Astrocyte (in vitro differentiated cells and primary cell): ENCODE measurements at places on chromosomes 7 and 10. TPM values are rescaled to one million over a fixed set of nuclear protein-coding genes. Genes with fewer than 3 reads are reported as not detected.

Gene PRKCQ
- total RNA-seq: 1.9 and 2.1 TPM in 2 replicates

Gene AASS
- 13.9 and 15.6 TPM in 2 replicates for total RNA-seq

Gene EMX2
- total RNA-seq: not detected in 2 replicates

Gene HSPA12A
- 7.9 and 11.1 TPM in 2 replicates for total RNA-seq

Gene C7orf33
- total RNA-seq: not detected in 2 replicates

GRCh38 chr7:26192485-26193087, 8.0 kb downstream of the HNRNPA2B1 start:
- H3K4me3 ChIP-seq: no peak overlapping the region
- H3K27me3 ChIP-seq: no peaks in the 10 kb centered on the region
- no peak overlapping the region for H3K27ac ChIP-seq
- H3K36me3 ChIP-seq: peaks cover 85% of the 10 kb centered on the region
- H3K4me1 ChIP-seq: peaks cover 15% of the 10 kb centered on the region

DNA sequence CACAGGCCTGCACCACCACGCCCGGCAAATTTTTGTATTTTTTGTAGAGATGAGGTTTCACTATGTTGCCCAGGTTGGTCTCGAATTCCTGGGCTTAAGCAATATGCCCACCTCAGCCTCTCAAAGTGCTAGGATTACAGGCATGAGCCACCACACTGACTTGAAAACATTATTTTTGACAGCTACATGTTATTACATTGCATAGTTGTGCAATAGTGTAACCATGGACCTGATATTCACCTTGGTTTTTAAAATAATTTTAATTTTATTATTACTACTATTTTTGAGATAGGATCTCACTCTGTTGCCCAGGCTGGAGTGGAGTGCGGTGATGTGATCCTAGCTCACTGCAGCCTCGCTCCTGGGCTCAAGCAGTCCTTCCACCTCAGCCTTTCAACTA, 18.4 kb downstream of the AKAP9 start:
- H3K4me1 ChIP-seq: no peaks in the 10 kb centered on the region
- no peaks in the 10 kb centered on the region for H3K27me3 ChIP-seq
- H3K27ac ChIP-seq: no peak overlapping the region
- no peaks in the 10 kb centered on the region for H3K36me3 ChIP-seq
- no peak for DNase-seq
- H3K4me3 ChIP-seq: no peak overlapping the region

DNA sequence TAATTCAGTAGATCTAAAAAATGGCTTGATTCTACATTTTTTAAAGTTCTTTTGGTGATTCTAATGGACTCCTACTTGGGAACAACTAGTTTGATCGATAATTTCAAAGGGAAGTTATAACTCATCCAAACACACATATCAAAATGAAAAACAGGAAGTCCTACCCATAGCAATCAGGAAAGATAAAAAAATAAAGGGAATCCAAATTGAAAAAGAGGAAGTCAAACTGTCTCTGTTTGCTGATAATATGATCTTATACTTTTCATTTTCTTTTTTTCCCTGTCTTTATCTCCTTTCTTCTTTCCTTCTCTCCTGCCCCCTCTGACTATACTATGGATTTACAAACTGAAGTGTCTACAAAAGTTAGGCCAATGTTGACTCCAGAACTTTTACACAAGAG, 118.8 kb downstream of the IQUB start:
- peaks cover 4% of the 10 kb centered on the region for H3K4me1 ChIP-seq
- H3K27ac ChIP-seq: no peak overlapping the region
- no peaks in the 10 kb centered on the region for H3K36me3 ChIP-seq
- no peak overlapping the region for H3K4me3 ChIP-seq
- no peaks in the 10 kb centered on the region for H3K27me3 ChIP-seq

DNA sequence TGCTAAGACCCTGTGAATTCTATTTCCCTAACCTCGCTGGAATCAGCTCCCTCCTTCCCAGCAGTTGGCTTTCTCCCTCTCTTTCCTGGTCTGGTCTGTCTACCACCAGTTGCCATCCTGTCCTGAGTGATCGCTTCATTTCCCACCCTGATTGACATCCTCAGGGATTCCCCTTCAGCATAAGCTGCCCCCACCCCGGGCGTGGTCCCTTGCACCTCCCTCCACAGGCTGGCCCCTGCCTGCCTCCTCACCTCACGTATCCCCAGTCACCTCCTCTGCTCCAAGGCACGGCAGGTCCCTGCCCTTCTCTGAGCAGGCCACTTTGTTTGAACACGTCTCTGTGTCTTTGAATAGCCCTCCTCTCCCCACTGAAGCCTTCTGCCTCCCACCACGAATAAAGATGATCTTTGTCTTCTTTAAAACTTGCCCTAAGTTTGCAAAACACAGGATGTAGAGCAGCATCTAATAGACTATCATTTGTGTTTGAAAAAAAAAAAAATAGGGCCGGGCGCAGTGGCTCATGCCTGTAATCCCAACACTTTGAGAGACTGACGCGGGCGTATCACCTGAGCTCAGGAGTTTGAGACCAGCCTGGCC, 233.5 kb downstream of the CUX1 start:
- no peaks in the 10 kb centered on the region for H3K27me3 ChIP-seq
- peaks cover 3% of the 10 kb centered on the region for H3K4me1 ChIP-seq
- no peak for DNase-seq
- no peak overlapping the region for H3K27ac ChIP-seq

DNA sequence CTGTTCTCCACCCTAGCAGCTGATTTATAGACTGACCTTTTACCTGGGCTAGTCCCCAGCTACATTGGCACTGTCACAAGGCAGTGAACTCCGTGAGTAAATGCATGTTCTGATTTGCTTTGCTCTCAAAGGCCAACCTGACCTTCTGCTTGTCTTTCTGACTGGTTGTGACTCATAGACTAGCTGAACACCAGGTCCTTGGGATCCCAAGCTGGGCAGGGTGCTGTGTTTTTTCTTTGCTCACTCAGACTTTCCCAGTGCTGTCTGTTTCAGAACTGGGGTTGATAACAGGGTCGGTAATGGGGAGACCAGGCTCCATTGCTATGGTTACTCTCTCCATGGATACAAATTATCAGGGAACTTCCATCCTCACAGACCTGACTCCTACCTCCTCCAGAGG, 35.0 kb downstream of the EVX1 start:
- no peaks in the 10 kb centered on the region for H3K4me1 ChIP-seq
- no peak for DNase-seq

GRCh38 chr7:68440866-68441265, 1157.4 kb upstream of the AUTS2 start:
- no peaks in the 10 kb centered on the region for H3K27me3 ChIP-seq
- no peaks in the 10 kb centered on the region for H3K36me3 ChIP-seq
- H3K4me3 ChIP-seq: no peak overlapping the region
- no peak for DNase-seq
- no peaks in the 10 kb centered on the region for H3K4me1 ChIP-seq

DNA sequence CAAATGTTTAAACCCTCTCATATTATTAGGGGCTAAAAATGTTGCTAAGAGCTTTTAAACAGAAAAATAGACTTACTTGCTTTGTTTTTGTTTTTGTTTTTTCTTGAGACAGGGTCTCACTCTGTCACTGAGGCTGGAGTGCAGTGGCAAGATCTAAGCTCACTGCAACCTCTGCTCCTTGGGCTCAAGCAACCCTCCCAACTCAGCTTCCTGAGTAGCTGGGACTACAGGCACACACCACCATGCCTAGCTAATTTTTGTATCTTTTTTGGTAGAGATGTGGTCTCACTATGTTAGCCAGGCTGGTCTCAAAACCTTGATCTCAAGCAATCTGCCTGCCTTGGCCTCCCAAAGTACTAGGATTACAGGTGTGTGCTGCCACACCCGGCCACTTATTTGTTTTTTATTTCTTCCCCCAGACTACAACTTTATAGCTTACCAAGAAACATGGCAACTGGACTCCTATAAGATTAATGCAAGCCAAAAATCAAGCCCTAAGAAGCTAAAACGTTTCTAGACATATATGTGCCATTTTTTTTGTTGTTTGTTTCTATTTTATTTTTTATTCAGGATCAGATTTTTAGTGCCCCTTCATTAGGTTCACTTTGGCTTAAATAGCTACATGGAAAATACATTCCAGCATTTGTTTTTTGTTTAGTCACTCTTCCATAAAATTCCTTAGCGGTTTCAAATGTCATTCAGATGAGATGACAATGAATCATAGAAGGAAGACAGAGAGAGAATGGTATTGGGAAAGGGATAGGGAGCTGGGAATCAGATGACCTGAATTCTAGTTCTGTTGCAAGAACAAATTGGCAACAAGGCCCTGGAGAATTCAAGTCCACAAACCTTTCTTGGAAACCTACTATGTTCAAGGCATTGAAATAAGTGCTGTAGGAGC, 163.4 kb upstream of the MKLN1 start:
- no peaks in the 10 kb centered on the region for H3K27me3 ChIP-seq
- no peaks in the 10 kb centered on the region for H3K36me3 ChIP-seq
- H3K4me1 ChIP-seq: peaks cover 39% of the 10 kb centered on the region
- DNase-seq: peak; percentile 88

DNA sequence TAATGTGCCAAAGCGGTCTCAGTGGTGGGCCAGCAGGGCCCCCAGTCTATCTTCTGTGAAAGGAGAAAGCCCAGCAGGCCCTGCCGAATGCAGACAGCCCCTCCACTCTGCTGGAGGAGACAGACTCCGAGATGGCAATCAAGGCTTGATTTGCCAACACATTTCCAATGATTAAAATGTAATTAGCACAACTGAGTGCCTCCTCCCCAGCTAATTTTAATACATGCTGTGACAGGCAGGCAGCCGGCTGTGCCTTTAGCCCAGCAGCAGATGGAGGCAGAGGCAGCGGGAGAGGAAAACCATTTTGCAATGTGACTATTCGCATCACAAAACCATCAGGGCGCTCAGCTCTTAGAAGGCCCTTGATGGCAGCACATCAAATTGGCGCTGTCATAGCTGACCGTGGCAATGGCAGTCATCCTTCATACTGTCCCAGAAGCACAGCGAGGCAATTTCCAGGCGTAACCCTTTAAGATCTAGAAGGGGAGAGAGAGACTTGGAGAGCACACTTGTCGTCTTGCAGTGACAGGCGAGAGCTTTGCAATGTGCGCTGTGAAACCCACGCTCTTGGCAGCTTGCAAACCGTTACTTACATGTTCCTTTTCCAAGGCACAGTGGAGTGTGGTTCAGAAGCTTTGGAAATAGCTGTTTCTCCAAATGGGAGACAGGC, 714.8 kb upstream of the GALNT17 start:
- H3K4me1 ChIP-seq: no peaks in the 10 kb centered on the region
- H3K27me3 ChIP-seq: peaks cover 4% of the 10 kb centered on the region
- H3K4me3 ChIP-seq: no peak overlapping the region
- H3K27ac ChIP-seq: no peak overlapping the region

DNA sequence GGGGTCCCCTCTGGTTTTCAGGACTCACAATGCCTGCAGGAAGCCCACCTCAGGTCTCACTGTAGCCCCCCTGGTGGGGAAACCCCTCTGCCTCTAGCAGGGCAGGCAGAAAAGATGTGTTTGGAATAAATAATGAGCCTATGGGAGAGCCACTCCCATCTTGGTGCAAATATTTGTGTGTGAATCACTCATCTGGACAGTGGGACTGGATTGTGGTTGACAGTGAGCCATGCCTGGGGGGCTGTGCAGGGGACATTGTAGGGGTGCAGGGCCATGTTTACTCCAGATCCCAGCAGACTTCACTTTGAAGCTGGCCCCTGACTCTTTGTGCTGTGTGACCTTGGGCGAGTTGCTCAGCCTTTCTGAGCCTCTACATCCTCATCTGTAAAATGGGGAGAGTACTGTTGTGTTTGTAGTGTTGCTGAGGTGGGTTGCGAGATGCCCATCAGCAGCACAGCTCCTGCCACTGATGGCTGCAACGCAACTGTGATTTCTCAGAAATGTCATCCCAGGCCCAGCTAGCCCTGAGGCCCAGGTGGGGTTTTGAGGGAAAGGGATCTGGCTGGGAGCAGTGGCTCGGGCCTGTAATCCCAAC, 20.7 kb downstream of the GTF2IRD1 start:
- H3K4me1 ChIP-seq: peaks cover 32% of the 10 kb centered on the region
- no peaks in the 10 kb centered on the region for H3K36me3 ChIP-seq
- peak; percentile 25 for DNase-seq
- H3K27ac ChIP-seq: no peak overlapping the region
- no peak overlapping the region for H3K4me3 ChIP-seq

- no peak overlapping the region for H3K27ac ChIP-seq
- no peak for DNase-seq
- H3K4me1 ChIP-seq: peaks cover 16% of the 10 kb centered on the region
Observed at GRCh38 chr10:111077785-111078504, 1.1 kb downstream of the ADRA2A start.

GRCh38 chr7:129777993-129778769, 166.7 kb downstream of the NRF1 start:
- peaks cover 3% of the 10 kb centered on the region for H3K4me1 ChIP-seq
- H3K36me3 ChIP-seq: no peaks in the 10 kb centered on the region
- no peak for DNase-seq
- H3K27ac ChIP-seq: no peak overlapping the region
- H3K4me3 ChIP-seq: no peak overlapping the region

DNA sequence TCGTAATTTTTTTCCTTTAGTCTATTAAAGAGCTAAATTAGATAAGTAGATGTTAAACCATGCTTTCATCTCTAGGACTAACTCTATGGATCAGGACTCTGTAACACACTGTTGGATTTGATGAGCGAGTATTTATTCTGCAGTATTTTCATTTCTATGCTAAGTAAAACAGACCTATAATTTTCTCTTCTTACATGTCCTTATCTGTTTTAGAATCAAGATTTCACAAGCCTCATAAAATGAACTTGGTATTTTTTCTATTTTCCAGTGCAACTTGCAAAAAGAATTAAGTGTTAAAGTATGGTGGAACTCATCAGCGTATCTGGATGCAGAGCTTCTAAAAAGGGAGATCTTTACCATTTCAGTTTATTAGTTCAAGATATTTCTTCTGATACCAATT, 2.4 kb downstream of the CACUL1 start:
- no peak overlapping the region for H3K27ac ChIP-seq
- H3K27me3 ChIP-seq: no peaks in the 10 kb centered on the region
- H3K4me1 ChIP-seq: peaks cover 10% of the 10 kb centered on the region
- DNase-seq: no peak
- peak overlapping the region; percentile 98 for H3K4me3 ChIP-seq
- H3K36me3 ChIP-seq: no peaks in the 10 kb centered on the region
